ENCODE measurements at places on chromosomes 16 and 17. TPM values are rescaled to one million over a fixed set of nuclear protein-coding genes. Genes with fewer than 3 reads are reported as not detected.

Gene HOXB7
- 51.2 TPM for polyA plus RNA-seq

GRCh38 chr17:80191192-80191591, 21.4 kb downstream of the CARD14 start:
- no peak for DNase-seq

- DNase-seq: no peak
Observed at GRCh38 chr17:32596628-32597027, 109.8 kb downstream of the CDK5R1 start.

GRCh38 chr17:58541249-58541648, 26.8 kb upstream of the MTMR4 start:
- no peak for DNase-seq

All from left renal cortex interstitium (tissue), 4 donors.